ENCODE measurements at places on chromosomes 16 and 17.

DNA sequence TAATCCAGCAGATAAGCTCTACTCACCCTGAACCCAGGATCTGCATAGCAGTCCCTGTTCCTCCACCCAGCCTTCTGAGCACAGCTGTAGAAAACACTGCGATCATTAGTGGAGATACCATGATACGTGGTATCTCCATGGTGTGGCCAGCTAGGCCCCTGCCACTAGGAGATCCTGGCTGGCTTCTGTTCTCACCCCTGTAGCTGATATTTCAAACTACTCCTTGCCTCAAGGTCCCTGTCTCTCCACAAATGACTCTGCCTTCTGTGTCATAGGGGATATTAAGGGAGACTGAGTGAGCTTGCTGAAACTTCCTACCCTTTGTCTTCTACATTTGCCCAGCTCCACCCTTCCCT, 44.3 kb downstream of the ERN1 start:
- DNase-seq: no peak

GRCh38 chr17:1621273-1621954, 7.2 kb downstream of the SLC43A2 start:
- no peak for DNase-seq

- no peak for DNase-seq
Observed at GRCh38 chr16:65394281-65394680, 272.4 kb upstream of the CDH11 start.

GRCh38 chr16:70156207-70156978, 17.2 kb upstream of the CLEC18C start:
- DNase-seq: no peak

DNA sequence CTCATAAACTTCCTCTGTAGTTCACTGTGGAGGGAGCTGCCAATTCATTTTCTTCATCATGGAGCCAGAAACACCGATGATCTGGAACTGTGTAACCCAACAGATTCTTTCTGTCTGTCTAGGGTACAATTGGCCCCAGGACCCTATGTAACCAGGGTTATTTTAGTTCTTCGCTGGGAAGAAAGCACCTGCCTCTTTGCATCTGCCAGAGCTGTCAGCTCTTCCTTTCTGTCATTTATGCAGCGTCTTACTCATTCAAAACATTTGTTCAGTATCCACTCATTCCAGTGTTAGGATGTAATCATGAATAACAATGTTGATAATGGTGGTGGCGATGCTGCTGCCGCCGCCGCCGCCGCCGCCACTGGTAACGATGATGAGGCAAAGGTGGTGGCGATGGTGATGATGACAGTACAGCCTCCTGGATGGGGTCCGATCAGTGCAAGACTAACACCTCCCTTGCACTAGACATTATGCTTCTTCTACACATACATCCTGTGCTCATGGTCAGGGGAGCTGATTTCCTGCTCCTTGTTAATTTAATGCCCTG, 46.1 kb downstream of the IRX5 start:
- no peak for DNase-seq

DNA sequence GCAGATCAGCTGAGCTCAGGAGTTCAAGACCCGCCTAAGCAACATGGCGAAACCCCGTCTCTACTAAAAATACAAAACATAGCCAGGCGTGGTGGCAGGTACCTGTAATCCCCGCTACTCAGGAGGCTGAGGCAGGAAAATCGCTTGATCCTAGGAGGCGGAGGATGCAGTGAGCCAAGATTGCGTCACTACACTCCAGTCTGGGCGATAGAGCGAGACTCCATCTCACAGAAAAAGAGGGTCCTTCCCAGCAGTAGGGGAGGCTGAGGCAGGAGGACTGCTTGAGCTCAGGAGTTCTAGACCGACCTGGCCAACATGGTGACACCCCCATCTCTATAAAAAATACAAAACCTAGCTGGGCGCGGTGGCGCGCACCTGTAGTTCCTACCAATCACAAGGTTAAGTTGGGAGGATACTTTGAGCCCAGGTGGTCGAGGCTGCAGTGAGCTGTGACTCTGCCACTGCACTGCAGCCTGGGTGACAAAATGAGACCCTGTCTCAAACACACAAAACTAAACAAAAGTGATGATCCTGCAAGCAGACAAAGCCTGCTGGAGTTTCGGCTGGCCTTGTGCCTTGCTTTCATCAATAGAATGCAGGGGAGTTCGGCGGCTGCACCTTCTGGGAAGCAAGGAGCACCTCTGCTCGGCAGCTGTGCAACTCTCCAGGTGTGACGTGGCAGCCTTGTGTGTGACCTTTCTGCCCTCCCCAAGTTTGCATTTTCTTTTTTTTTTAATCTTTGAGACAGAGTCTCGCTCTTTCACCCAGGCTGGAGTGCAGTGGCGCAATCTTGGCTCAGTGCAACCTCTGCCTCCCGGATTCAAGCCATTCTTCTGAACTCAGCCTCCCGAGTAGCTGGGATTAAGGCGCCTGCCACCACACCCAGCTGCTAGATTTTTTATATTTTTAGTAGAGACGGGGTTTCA, 12.4 kb upstream of the YWHAE start:
- peak; percentile 28 for DNase-seq

DNA sequence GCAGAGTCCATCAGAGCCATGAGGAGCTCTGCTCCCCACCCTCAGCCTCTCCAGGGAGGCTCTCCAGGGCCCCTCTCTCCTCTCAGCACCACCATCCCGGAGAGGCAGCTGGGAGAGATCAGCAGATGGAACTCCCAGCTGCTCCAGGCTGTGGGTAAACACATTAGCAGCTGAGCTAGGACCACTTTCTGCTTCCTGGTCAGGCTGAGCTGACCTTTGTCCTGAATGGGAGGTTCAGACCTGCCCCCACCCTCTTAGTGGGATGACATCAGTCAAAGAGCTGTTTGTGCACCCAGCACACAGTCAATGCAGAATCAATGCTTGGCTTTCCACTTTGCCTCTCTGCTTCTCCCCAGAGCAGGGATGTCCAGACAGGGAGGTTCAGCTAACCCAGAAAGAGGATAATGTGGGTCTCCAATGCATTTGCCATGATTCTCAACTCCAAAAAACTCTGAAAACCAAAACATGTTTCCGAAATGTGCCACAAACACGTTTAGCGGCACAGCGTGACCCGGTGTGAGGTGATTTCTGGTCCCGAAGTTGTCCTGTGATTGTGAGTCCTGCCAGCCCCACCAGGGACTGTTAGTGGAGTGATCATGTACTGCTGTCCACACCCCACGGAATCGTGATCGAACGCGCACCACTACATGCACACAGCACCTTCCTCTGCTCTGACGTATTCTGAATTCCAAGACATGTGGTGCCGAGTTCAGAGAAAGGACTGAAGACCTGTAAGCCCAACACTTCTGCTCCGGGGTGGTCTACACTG, 6.7 kb downstream of the GPR142 start:
- no peak for DNase-seq

GRCh38 chr17:55898195-55898594, 147.3 kb downstream of the PCTP start:
- DNase-seq: no peak

DNA sequence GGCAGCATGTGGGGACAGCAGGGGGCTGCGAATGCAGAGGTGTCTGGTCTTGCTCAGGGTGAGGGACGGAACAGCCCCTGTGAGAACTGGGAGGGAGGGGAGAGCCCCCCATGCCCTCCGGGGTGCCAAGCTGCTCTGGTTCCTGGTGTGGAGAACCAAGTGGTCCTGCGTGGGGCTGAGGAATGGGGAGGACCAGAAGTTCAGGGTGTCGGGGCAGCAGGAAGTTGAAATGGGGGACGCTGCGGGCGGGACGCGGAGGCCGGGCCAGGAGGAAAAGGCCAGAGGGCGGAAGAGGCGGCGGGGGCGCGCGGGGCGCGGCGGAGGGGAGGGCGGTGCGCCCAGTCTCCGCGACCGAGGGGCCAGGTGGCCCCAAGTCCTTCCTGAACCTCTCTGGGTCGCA, 3.6 kb downstream of the ALDH3A1 start:
- DNase-seq: no peak

DNA sequence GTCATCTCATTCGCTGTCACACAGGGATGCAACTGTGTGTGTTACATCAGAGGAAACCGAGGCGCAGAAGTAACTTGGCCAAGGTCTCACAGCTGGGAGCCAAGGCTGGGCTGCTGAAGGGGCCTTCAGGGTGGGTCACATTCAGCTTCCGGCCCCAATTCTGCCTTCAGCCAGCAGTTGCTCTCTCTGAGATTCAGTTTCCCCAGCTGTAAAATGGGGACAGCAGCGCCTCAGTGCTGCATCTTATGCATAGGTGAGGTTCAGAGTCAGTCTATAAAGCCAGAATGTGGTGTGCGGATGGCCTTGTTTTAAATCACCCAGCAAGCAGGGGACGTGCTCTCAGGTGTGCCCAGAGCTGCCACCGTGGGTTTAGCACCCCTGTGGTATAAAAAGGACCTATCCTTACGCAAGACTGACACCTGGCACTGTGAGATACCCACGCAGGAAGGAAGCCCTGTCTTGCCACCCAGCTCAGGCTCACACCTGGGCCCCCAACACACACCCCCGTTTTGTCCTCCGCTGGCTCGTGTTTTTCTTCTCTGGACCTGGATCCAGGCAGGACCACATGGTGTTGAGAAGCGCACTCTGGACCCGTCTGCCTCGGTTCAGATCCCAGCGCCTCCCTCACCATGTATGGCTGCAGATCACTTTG, 94.6 kb upstream of the GSE1 start:
- no peak for DNase-seq

GRCh38 chr17:45706033-45706432, 78.1 kb upstream of the CRHR1 start:
- no peak for DNase-seq

DNA sequence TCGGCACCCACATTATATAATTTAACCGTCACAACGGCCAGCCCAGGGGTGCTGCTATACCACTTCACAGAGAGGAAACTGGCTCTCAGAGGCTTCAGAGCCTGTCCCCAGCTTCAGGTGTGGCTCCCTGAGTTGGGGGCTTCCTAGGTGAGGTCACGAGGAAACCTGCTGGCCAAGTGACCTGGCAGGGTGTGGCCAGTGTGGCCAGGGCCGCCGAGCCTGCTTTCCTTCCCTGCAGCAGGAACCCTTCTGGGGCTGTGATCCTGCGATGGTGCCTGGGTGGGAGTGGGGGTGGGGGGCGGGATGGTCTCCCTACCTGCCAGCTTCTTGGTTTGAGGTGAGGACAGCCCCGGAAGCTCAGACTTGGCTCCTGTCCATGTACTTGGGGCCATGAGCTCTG, 39.9 kb downstream of the ADCY7 start:
- no peak for DNase-seq

- no peak for DNase-seq
Observed at GRCh38 chr16:84929421-84930297, 81.7 kb downstream of the ZDHHC7 start.

DNA sequence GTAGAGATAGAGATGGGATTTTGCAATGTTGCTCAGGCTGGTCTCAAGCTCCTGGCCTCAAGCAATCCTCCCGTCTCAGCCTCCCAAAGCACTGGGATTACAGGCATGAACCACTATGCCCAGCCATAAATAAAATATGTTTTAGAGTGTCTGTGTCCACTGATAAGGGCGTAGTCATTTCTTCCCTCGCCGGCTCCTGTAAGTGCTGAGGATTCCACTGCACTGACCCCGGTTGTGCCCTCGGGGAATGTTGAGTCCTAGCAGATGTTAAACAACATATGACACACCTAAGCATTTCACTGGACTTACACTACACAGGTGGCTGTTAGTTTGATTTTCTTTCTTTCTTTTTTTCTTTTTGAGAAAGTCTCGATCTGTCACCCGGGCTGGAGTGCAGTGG, 5.6 kb upstream of the SHMT1 start:
- DNase-seq: peak; percentile 100

DNA sequence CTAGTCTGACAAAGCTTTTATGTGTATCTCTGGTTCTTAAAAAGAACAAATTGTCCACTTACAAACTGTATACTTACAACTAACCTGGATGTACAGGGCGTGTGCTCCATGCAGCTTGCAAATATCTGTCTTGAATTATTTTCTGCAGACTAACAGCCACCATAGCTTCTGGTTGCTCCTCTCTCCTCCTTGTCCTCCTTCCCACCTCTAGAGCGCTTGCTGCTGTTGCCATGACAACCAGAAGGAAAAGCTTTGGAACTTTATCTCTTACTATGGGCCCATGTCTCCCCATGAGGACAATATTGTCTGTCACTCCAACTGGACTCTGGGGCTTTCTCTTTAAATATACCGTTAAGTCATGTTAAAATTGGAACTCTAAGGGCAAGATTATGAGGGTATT, 71.5 kb upstream of the DHX40 start:
- peak; percentile 62 for DNase-seq

- DNase-seq: no peak
Observed at GRCh38 chr16:88956546-88957432, 20.2 kb downstream of the CBFA2T3 start.

- DNase-seq: no peak
Observed at GRCh38 chr16:78926723-78927210, 673.8 kb downstream of the MAF start.

- DNase-seq: no peak
Observed at GRCh38 chr16:56897026-56897799, 32.2 kb downstream of the SLC12A3 start.

- peak; percentile 65 for DNase-seq
Observed at GRCh38 chr17:33519692-33520091, 226.6 kb upstream of the ASIC2 start.

GRCh38 chr16:17067882-17068281, 402.9 kb downstream of the XYLT1 start:
- no peak for DNase-seq

DNA sequence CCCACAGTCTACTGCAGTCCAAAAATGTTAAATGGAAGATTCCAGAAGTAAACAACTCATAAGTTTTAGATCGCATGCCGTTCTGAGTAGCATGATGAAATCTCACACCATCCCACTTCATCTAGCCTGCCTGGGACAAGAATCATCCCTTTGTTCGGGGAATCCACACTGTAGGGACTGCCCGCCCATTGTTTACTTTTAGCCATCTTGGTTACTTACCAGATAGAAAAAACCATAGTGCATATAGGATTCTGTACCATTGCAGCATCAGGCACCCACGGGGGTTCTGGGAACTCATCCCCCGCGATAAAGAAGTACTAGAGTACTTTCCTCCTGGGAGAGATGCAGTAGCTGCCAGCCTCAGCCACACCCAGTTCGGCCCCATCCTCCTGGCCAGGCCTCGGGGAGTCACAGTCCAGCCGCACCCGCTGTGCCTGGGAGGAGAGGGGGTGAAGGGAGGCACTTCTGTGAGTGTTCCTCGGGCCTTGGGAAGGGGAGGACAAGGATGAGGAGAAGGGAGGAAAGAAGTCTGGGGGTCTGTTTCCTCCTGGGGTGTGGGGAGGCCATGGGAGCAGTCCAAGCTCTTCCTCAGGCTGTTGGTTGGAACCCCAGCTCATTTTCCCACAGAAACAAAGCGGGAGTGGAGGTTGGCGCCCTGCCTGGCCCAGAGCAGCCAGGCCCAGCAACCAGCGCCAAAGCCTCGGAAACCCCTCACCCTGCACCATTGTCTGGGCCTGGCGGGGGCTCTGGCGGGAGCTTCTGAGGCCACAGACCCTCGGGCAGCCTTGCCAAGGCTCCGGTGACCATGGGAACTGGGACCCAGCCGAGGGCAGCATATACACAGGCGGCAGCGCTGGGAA, 8.9 kb downstream of the TRIM47 start:
- no peak for DNase-seq

GRCh38 chr16:6265968-6266367, 1066.7 kb upstream of the RBFOX1 start:
- DNase-seq: no peak
